Astrocyte of the hippocampus (primary cell): ENCODE measurements at places on chromosomes 3 and 15.
A peak's percentile ranks its signal among the peaks of the same experiment; 100 is the strongest.

DNA sequence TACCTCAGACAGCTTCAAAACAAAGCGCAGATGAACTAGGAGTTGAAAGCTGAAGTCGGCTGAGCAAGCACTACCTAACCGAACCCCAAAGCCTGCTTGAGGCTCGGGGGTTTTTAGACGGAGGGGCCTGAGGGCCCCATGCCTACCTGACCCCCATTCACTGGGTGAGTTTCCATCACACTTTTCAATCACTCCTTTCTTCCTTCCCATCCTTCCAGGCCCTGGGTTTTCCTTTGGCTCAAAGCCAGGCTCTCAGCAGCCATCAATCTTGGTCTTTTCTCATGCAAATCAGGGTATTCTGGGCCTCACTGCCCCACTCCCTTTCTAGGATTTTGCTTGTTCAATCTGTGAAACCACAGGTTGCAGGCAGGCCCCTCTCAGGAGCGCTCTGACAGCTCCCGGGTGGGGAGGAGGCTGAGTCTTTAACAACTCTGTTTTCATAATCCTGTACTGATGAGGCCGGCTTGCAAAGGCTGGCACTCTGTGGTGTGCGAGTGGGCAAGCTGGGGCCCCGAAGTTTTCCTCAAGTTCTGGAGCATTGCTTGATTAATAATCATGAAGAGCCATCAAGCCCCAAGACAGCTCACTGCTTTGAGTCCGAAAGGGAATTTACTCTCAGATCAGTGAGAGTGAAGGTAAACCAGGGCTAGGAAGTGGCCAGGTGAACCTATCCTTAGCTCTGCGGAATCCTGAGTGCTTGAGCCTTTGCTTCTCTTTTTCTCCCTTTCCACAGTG is 97.6 kb downstream of the FRMD4B start:
- DNase-seq: peak; percentile 85

DNA sequence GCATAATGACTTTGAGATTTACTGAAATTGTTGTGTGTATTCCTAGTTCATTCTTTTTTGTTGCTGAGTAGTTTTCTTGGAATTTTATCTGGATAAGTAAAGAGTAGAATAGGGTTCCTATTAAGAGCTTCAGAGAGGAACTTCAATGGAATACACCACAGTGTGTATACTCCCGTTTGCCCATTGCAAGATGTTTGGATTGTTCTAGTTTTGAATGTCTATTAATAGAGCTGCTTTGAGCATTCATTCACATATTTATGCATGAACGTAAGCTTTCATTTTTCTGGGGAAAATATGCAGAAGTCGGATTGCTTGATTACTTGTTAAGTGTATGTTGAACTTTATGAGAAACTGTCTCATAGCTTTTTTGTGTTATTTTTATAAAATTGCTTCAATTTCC is 580.5 kb downstream of the OTOL1 start:
- no peak for DNase-seq

GRCh38 chr3:133443649-133444422 is 44.0 kb downstream of the BFSP2 start:
- peak; percentile 54 for DNase-seq

DNA sequence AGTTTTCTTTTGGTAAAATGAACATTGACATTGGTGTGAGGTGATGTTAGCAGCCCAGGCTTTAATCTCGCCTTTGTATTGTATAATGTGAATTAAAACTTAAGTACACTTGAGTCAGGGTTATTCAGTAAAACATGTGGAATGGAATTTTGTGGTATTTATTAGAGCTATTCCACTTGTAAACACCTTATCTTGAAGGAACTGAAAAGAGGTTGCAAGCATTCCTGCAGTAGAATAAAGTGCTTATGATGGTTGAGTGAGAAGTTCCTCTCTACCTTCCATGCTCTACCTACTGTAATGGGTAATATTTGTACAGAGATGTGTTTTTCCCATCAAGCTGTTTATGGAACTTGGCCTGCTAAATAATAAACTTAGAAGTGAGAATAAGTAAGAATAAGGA is 36.1 kb downstream of the HMG20A start:
- DNase-seq: peak; percentile 48

- peak; percentile 83 for DNase-seq
Measured at GRCh38 chr3:170418422-170419398, at the start of gene CLDN11. TSS of gene CLDN11 (plus strand) at chr3:170418868. CDS start at chr3:170419067, 199 bp downstream.

- DNase-seq: peak; percentile 84
Measured at GRCh38 chr3:194586836-194587235, 46.4 kb downstream of the TMEM44 start.

- no peak for DNase-seq
Measured at GRCh38 chr15:84775867-84776449, 27.6 kb downstream of the ZNF592 start.

DNA sequence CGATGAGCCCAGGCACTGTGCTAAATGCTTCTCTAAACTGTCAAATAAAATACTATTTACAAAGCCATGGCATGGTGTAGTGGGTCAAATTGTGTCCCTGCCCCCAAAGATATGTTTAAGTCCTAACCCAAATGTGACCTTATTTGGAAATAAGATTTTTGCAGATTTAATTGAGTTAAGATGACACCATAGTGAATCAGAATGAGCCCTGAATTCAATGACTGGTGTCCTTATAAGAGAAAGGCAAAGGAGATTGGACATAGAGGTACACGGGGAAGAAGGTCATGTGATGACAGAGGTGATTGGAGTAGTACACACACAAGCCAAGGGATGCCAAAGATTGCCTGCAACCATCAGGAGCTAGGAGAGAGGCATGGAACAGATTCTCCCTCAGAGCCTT is 121.6 kb upstream of the VEPH1 start:
- DNase-seq: no peak

GRCh38 chr3:80234706-80235105 is 466.9 kb upstream of the ROBO1 start:
- DNase-seq: peak; percentile 8

DNA sequence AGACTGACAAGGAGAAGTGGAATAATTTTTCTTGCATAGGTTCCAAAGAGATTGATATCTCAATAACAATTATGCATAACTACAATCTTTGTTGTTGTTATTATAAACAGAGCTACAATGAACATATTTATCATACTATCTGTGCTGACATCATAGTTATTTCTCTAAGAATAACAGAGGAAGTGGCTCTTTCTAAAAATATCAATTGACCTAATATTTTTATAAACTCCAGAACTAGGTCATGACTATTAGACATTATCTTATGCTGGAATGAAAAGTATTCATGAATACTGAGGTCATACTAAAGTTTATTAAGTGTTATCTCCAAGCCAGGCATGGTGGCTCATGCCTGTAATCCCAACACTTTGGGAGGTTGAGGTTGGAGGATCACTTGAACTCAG is 114.1 kb downstream of the DCLK3 start:
- peak; percentile 31 for DNase-seq

DNA sequence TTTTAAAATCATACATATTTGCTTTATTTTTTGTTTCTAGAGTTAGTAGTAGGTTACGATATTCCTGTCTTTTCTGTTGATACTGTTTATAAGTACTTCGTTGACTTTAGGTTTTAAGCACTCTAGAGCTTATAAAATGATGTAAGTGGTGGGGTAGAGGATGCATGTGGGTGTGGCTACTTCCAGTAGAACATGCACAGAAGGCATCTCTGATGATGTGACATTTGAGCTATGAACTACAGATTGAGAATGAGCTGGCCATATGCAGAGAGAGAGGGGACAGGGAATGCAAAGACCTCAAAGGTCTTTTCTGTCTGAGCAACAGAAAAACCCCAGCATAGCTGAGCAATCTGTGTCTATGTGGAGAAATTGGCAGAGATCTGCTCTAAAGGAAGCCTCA is 233.9 kb upstream of the STAC start:
- no peak for DNase-seq

- peak; percentile 54 for DNase-seq
Measured at GRCh38 chr15:74519311-74519710, 21.7 kb upstream of the ARID3B start.

DNA sequence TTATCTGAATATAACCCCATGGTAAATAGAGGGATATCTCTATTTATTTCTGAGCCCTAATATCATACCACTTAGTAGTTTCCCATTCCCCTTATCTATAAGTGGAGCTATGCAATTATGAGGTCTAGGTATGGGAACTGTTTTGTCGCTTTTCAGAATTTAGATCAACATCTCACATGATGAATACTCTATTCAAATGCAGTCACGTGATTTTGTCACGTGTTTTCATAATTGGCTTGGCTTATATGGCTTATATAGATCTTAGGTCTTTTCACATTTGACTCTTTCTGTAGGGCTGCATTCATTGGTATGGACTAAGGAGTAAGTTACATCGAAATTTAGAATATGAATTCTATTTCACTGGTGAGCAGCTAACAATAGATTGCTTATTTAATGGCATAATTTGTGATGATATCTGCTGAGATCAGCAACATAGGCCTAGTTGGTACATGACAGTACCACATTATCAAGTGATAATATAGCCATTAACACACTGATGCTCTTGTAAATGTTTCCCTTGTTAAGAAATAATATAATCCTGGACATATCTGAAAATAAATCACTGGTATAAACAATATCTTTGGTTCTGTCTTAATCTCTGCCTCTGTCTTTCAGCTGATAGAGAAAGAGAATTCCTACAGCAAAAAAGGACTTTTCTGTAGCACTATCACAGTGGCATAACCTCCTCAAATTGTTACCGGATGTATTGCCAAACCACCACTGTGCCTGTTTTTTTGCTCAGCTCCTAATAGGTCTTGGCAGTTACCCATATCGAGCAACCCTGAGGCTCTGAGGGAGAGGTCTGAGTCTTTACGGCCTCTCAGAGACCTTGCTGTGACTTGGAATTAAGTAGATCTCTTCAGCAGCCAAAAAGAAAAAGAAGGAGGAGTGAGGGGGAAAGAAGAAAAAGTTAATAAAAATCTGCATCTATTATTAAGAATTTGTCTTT is 357.1 kb downstream of the ZPLD1 start:
- DNase-seq: peak; percentile 63

GRCh38 chr15:77836121-77836692 is 203.5 kb upstream of the LINGO1 start:
- peak; percentile 66 for DNase-seq

DNA sequence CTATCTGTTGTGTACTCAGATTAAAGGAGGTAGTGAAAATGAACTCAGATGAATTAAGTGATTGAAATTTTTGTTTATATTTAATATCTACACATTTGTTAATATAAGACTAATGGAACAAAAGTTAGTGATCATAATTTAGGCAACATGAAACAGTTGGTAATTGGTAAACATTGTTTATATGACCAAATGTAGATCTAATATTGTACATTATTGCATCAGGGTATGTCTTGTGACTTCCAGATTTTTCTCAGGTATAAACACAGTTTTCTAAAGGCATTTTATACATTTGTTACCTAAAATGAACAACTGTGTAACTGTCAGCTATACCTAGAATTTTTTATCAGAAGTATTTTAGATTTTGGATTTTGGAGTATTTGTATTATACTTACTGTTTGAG is 14.8 kb downstream of the GMPS start:
- DNase-seq: no peak
